Small intestine (tissue), 16 donors: ENCODE measurements at places on chromosomes 5 and 9. TPM values are rescaled to one million over a fixed set of nuclear protein-coding genes. Genes with fewer than 3 reads are reported as not detected.
A peak's percentile ranks its signal among the peaks of the same experiment; 100 is the strongest.

LCNL1 gene
- 0.07 TPM for polyA plus RNA-seq

DNA sequence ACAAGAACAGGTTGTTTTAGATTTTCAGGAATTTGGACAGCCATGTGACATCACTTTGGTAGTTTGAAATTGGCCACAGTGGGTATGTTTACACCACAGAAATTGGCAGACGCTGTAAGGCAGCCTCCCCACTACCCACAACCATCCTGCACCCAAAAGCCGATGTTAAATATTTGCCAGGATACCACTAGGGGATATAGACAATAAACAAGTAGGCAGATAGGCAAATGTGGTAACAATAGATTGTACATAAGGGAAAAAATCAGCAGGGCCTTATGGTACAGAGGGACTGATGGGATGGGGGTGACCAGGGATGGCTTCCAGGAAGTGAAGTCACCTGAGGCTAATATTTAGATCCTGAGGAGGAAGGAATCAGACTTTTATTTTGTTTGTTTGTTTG, 31.1 kb upstream of the DUSP1 start:
- no peak for DNase-seq

DNA sequence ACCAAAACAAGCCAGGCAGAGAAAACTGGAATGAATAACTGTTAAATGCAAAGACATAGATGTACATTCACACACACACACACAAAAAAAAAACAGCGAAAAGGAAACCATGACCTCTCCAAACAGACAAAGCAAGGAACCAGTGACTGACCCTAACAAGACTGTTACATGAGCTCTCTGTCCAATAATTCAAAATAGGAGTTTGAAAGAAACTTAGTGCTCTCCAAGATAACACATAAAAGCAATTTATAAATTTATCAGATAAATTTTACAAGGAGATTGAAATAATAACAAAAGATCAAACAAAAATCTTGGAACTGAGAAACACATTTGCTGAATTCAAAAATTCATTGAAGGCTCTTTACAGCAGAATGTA, 423.5 kb upstream of the RGMB start:
- DNase-seq = no peak

GRCh38 chr9:109328978-109329637, 8.2 kb upstream of the EPB41L4B start:
- peak; percentile 82 for DNase-seq

IFNK gene
- polyA plus RNA-seq = 0.07 TPM

GRCh38 chr5:33692980-33693379, 198.8 kb downstream of the ADAMTS12 start:
- no peak for DNase-seq

CCDC192 gene
- polyA plus RNA-seq = 0.07 TPM

SV2C gene
- not detected for polyA plus RNA-seq

DNA sequence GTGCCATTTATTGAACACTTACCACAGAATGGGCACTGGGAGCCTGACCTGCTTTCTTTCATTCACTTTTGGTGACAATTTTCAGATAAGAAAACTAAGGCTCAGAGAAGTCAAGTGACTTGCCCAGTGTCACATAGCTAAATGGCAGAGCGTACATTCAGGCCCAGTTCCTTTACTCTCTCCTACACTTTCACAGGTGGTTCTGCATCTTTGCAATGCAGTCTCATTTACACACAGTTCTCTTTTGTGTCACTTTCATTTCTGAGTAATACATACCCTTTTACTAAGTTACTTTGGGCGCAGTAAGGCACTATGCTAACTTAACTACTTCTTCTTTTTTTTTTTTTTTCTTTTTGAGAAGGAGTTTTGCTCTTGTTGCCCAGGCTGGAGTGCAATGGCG, 8.3 kb downstream of the NFIL3 start:
- no peak for DNase-seq

GRCh38 chr9:108666240-108666784, 189.5 kb downstream of the ACTL7B start:
- no peak for DNase-seq

- DNase-seq = no peak
Observed at GRCh38 chr9:104263942-104264341, 169.8 kb downstream of the SMC2 start.

- no peak for DNase-seq
Observed at GRCh38 chr5:32461441-32462120, 17.0 kb upstream of the ZFR start.

NCS1 gene
- polyA plus RNA-seq = 0.89 TPM

- DNase-seq = no peak
Observed at GRCh38 chr9:8241201-8241600, 441.6 kb upstream of the DMAC1 start.

DNA sequence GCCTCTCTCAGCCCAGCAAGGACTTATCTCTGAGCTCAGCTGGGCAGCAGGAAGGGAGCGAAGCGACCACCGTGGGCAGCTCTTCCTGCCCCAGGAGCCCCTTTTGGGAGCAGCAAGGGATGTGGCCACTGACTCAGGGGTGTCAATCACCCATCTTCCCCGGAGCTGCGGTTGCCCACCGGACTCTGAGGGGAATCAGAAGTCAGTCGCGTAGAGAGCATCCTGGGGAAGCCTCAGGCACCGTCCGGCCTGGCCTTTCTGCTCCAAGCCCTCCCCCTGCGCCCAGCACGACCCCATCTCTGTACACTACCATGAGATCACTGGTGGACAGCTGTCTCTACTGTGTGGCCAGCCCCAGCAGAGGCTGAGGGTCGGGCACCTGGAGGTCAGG, 24.6 kb downstream of the GFI1B start:
- no peak for DNase-seq

DNA sequence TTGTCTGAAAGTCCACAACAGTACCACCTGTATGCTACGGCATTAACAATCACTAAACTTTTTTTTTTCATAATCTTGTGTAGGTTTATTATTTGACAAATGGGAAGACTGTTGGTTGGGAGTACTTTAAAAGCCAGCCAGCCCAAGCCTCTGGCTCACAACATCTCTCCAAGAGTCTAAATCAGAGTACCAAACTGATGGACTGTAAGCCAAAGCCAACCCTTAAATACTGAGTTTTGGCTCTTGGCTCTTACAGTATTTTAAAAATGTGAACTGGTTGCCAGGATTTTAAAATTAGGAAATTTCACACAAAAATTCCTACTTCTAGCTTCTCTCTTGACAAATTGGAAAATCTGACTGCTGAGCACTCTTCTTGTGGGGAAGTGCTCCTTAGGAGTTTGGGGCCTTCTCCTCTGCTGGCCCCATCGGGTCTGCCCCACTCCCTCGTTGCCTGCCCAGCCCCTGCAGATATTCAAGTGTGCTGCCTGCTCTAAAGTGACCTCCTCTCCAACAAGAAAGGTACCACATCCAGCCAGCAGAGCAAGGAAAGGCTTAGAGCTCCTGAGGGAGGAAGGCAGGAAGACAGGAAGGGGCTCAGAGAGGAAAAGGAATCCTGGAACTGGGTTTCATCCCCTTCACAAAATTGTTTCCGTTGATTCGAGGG, 21.8 kb upstream of the TMOD1 start:
- no peak for DNase-seq

GRCh38 chr5:88269222-88269771, 652 bp upstream of the TMEM161B start:
- DNase-seq = peak; percentile 57

NUDT12 gene
- 10.6 TPM for polyA plus RNA-seq

- peak; percentile 25 for DNase-seq
Observed at GRCh38 chr5:96963267-96963666, 27.4 kb downstream of the LNPEP start.

GRCh38 chr9:129436751-129437625, 183.9 kb downstream of the C9orf50 start:
- DNase-seq = no peak

GRCh38 chr5:158599157-158599556, 500.6 kb downstream of the EBF1 start:
- no peak for DNase-seq

SERINC5 gene
- 1.9 TPM for polyA plus RNA-seq

- DNase-seq = no peak
Observed at GRCh38 chr5:137022725-137023124, 476.4 kb downstream of the SPOCK1 start.

IPPK gene
- 5.4 TPM for polyA plus RNA-seq

REEP2 gene
- 2.2 TPM for polyA plus RNA-seq

SVEP1 gene
- 5.8 TPM for polyA plus RNA-seq

DNA sequence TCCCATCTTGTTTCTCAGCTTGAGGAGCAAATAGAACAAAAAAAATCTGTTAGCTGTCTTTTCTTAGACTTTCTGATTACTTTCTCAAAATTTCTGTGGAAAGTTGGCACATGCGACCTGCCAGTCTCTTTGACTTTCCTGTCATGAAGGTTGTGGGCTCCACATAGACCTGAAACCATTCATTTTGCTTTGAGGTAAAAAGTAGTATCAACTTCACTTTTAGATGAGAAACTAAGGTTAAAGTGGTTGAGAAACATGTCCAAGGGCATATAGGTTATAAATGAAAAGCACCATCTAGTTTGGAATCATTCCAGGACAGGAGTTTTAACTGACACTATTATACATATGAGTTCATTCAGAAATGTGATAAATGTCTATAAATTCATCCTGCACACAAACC, 42.7 kb downstream of the ST8SIA4 start:
- DNase-seq = no peak

DNA sequence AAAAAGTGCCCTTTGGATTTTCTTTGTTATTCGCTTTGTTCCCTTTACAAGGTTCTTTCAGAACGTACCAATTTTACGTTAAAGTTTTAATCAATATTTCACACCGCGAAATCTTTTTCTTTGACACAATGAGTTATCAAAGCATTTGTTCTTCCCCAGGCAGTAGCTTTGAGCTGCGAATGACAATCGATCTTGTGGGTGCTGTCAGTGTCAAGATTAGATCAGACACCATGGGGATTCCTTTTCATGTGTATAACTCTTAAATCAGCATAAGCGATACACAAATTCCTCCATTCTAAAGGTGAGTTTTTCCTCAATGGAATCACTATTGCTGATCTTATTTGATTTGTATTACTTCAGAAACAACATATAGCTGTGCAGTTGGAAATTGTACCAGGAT, 145.5 kb downstream of the ST8SIA4 start:
- no peak for DNase-seq

DNA sequence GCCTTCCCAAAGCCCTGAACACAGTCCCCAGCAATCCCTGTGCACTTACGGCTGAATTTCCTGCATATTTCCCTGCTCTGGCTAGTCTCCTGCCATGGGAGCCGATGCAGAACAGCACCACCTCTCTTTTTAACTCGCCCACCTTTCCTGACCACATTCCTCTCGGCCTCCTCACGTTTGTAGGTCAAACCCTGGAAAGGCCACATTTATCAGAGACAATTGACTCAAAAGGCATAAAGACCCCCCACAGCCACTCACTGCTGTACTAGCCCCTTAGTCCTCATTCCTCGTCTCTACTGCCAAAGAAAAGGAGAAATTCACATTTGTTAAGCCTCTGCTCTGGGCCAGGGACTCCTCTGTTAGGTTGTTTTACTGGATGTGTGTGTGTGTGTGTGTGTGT, 43.6 kb downstream of the ENC1 start:
- DNase-seq = no peak

- DNase-seq = no peak
Observed at GRCh38 chr5:21806943-21807342, 1046.2 kb downstream of the CDH12 start.

- DNase-seq = no peak
Observed at GRCh38 chr5:45578270-45578669, 117.9 kb downstream of the HCN1 start.
